ENCODE measurements at places on chromosomes 4 and X.
A peak's percentile ranks its signal among the peaks of the same experiment; 100 is the strongest.

- no peak for DNase-seq
These were observed 16.5 kb downstream of the ADH6 start for GRCh38 chr4:99202536-99202935.

DNA sequence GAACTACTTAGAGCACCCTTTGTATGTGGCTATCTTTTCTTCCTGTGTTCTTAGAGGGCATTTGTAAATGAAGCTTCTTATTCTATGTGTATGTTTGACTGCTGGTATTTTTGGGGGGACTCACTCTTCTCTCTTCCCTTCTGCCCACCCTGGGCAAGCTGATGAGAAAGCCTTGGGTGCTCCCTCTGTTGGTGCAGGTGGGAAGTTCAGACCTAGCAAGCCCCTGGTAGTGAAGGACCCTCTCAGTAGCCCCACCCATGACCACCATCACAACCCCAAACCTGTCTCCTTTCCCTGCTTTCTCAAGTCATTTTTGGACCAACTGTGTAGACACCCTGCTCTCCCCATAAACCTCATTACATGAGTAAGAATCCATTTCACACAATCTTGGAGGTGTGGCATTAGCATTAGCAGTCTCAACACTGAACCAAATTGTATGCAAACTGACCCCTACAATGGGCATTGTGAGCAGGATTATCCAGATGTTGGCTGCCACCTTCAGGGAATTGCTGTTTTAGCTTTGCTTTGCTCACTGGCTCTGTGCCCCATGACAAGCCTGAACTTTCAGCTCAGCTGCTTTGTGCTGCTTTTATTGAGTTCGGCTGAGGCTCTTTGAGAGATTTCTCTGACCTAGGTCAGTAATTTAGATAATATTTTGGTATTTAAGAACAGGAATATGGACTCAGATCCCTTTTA lies 27.9 kb downstream of the TRIM61 start:
- DNase-seq = no peak

DNA sequence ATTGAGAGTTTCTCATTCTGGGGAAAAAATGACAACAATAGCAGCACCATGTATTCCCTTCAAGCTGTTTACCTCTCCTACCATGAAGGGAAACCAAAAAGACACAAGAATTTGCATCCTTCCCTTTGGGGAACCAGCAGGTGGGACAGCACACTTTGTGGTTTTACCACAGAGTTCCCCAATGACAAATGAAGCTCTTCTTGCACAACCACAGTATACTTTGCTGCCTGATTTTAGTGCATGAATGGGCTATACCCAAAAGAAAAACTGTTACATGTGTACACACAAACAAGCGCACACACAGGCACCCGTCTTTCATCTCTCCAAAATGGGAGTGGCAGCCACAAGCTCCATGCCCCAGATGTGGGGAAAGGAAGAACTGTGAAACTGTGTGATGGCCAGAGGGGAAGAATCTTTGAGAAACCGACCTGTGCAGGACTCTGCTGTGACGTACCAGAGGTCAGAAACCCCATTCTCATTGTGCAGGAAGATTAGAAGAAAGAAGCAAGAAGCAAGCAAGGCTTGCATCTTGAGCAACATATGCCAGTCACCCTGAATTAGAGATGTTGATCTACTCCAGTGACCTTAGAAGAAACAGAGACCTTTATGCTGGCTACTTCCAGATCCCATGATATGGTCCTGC lies 2.7 kb upstream of the MAML3 start:
- no peak for DNase-seq

- no peak for DNase-seq
These were observed 64.3 kb downstream of the LRBA start for GRCh38 chr4:150950657-150951288.

- no peak for DNase-seq
These were observed 42.2 kb upstream of the PUDP start for GRCh38 chrX:7190157-7190556.

GRCh38 chr4:1802151-1802715 lies 9.1 kb downstream of the FGFR3 start:
- DNase-seq = no peak

GRCh38 chr4:96652158-96652557 lies 812.3 kb downstream of the PDHA2 start:
- DNase-seq = peak; percentile 55

DNA sequence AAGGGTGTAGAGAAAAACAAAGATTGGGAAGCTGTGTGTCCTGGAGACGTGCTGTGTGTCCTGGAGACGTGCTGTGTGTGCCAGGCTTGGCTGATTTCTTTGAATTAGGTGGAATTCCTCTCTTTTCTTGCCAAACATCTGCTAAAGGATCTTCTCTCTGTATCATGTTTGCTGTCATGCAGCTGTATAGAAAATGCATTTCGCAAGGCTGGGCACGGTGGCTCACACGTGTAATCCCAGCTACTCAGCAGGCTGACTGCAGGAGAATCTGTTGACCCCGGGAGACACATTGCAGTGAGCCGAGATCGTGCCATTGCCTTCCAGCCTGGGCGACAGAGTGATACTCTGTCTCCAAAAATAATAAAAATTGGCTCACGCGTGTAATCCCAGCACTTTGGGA lies 187.0 kb downstream of the CRLF2 start:
- no peak for DNase-seq

DNA sequence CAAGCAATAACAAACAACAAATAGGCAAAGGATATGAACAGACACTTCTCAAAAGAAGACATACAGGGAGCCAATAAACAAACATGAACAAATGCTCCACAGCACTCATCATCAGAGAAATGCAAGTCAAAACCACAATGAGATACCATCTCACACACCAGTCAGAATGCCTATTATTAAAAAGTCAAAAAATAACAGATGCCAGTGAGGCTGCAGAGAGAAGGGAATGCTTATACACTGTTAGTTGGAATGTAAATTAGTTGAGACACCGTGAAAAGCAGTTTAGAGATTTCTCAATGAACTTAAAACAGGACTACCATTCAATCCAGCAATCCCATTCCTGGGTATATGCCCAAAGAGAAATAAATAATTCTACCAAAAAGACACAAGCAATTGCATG lies 129.8 kb upstream of the MAGEB2 start:
- DNase-seq = no peak

All from astrocyte of the spinal cord (primary cell).